Ascending aorta (tissue), 2 donors: ENCODE measurements at places on chromosomes 13 and 19.

- DNase-seq, result no peak
These were observed 14.7 kb downstream of the MAG start for GRCh38 chr19:35306473-35307246.

DNA sequence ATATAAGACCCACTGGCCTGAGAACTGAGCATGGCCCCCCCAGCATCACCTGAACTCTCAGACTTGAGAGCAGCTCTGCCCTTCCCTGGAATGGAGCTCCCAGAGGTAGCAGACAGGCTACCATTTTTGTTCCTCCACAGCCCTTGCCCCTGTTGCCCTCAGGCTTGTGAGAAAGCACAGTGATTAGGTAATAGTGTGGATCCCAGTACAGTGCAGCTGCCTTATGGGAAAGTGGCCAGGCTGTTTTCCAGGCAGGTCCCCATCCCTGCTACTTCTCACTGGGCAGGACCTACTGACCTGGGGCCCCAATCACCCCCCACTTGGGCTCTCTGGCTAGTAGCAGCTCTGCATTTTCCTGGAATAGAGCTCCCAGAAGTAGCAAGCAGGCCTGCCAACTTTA, 834.0 kb downstream of the DACH1 start:
- DNase-seq, result no peak

GRCh38 chr19:1163934-1164683, 10.0 kb downstream of the SBNO2 start:
- no peak for DNase-seq

GRCh38 chr13:23560571-23561089, 9.6 kb upstream of the TNFRSF19 start:
- DNase-seq, result no peak

- no peak for DNase-seq
These were observed 20.1 kb downstream of the ZNF627 start for GRCh38 chr19:11617180-11618062.

DNA sequence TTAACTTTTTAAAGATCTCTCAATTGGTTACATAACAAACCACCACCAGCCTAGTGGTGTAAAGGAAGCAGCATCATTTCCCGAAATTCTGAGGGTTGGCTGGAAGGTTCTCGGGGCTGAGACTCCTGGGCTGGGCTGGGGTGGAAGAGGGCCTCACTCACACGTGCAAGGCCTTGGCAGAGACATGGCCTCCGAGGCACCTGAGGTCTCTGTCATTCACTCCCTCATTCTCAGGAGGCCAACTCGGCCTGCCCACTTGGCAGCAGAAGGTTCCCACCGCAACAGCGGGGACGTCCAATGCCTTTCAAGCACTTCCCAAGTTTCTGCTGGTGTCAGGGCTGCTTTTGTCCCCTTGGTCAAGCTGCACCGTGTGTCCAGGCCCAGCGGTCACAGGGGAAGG, 18.6 kb upstream of the RASA3 start:
- DNase-seq, result no peak

DNA sequence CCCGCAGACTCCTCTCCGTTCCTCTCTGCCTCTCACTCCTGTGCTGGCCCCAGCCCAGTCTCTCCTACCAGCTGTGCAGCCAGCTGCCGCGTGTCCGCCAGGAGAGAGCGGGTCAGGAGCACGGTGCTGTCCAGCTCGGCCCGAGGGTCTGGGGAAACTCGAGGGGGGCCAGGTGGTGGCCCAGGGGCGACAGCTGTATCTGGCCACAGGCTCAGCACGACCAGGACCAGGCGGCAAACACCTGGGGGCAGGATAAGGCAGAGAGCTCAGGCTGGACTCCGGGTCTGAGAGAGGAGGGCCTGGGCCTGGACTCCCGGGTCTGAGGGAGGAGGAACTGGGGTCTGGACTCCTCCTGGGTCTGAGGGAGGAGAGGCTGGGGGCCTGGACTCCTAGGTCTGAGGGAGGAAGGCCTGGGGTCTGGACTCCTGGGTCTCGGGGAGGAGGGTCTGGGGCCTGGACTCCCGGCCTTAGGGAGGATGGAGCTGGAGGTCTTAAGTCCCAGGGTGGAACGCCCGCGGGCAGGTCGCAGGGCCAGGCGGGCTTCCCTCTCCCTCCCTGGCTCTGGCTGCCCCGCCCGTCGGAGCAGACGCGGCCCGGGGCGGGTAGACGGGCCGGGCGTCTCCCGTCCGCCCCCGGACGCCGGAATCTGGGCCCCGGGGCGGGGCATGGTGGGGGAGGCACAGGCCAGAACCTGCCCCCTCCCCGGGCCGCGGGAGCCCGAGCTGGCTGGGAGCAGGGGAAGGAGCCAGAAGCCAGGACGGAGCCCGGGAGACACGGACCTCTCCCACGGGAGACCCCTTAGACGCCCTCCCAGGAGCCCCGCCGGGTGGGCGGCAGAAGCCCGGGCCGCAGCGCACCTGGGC, 1.3 kb downstream of the IL11 start:
- DNase-seq, result no peak

- DNase-seq, result no peak
These were observed 424.5 kb downstream of the PCDH9 start for GRCh38 chr13:66805657-66806056.

DNA sequence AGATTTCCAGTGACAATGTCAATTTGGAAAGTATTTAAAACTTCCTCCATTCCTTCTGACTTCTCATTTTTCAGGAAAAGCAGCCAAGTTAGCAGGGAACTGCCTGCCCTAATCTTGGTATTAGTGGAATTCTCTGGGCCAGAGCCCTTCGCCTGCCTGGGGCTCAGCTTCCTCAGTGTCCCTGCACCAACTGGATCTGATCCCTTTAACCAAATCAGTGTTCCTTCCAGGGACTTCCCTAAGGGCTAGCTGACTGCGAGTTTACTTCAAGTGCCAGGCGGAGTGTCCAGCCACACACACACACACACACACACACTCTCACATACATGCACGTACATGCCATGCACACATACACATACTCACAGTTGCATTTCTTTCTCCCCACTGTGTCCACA, 20.0 kb downstream of the RAB20 start:
- no peak for DNase-seq

DNA sequence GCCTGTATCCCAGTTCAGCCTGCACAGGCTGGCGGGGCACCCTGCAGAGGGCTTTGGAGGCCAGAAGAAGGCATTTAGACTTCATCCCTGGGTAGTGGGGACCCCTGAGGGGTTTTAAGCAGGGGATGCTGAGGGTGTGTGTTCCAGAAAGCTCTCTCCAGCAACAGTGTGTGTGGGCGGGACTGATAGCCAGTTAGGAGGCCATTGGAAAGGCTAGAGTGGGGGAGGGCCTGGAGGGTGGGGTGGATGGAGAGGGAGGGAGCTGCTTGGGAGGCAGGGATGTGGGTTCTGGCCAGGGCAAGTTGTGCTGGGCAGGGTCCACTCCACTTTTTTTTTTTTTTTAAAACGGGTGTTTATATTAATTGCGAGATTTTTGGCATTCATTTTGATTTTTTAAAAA, 28.3 kb downstream of the LYL1 start:
- DNase-seq, result no peak

- DNase-seq, result no peak
These were observed 1674.2 kb downstream of the PCDH9 start for GRCh38 chr13:65555962-65556361.

- no peak for DNase-seq
These were observed 22.4 kb upstream of the C13orf46 start for GRCh38 chr13:113996081-113996911.

DNA sequence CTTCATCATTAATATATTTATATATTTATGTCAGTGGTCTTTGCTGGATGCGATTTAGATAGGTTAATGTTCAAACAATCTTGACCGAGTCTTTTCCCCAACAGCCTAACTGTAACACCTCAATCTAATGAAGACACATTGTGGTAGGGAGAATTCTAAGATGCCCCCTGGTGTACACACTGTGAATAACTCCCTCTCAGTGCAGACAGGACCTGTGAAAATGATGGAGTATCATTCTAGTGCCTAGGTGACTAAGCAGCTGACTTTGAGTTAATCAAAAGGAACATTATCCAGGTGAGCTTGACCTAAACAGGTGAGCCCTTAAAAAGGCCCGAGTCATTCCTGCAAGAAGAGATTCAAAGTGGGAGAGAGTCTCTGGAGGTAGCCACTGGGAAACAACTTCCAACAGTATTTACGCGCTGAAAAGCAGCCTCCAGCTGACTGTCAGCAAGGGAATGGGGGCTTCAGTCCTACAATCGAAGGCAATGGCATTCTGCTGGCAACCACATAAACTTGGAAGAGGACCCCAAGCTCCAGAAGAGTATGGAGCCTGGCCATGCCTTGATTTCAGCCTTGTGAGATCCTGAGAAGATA, 28.0 kb upstream of the KBTBD7 start:
- DNase-seq, result peak; percentile 68

DNA sequence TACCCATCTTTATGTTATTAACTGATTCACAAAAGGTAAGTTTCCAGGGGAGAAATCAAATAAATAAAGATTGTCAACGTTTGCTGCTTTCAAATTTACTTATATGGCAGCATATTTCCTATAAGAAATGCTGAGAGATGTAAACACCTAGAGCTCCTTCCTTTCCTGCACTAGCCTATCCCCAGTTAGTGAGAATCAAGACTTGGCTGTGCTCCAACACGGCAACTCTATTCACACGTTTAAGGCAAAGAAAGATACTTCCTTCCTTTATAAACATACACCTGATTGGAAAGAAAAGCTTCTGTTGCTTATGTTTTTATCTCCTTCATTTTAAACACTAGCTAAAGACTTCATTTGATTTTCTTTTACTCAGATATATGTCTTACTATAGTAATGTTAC, 107.0 kb downstream of the PCDH9 start:
- DNase-seq, result no peak

DNA sequence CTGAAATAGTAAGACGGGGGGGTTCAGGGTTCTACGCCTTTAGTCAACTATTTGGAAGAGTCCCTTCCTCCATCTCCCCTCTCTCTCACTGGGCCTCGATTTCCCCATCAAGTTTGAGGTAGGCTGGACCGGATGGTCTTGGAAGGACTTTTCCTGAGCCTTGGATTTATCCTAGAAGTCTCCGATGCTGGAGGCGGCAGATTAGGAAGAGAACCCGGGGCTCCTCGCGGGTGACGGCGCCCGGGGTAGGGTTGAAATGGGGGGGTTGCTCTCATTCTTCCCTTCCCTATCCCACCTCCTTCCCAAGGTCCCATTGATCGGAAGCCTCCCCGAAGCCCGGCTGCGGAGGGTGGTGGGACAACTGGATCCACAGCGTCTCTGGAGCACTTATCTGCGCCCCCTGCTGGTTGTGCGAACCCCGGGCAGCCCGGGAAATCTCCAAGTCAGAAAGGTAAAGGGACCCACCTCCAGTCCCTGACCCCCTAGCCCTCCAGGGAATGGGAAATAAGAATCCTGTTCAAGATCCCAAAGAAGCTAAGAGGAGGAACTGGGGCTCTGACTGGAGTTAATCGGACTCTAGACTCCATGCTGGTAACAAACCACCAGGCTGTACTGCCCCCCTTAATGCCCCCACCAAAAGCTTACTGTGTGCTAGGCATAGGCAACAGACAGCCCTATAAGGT, 781 bp downstream of the QPCTL start:
- DNase-seq, result no peak

DNA sequence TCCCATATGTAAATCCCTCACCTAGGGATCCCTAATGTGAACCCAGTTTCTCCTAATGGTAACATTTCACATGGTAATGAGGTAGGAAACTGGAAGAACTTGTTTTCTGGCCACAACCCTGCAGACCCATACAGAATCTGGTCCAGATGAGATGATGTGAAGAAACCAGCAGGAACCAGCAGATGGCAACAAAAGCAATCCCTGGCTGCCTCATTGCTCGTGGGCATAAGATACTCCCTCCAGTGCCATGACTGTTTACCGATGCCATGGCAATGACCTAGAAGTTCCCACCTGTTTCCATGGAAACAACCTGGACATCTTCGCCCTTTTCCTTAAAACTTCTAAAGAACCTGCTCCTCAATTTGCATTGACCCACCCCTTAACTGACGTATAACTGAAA, 1.4 kb upstream of the CD209 start:
- DNase-seq, result no peak

DNA sequence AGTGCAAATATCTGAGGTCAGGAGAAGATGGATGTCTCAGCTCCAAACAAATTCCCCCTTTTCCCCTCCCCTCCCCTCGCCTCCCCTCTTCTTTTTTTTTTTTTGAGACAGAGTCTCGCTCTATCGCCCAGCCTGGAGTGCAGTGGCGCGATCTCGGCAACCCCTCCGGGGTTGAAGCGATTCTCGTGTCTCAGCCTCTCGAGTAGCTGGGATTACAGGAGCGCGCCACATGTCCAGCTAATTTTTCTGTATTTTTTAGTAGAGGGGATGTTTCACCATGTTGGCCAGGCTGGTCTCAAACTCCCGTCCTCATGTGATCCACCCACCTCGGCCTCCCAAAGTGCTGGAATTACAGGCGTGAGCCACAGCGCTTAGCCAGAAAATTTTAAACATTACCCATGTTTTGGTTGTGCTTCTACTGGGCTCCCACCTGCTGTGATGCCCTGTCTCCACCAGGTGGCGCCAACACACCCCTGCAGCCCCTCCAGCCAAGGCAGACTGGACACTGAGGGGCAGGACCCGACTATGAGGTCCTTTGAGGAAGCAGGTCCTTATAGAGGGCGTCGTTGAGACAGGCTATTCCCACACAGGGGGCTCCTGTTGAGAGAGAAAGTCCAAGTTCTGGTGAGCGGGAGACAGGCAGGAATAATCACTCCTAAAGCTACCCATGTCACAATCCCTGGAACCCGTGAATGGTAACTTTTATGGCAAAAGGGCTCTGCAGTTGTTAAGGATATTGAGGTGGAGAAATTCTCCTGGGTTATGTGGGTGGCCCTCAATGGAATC, 6.3 kb downstream of the ERICH4 start:
- no peak for DNase-seq

- no peak for DNase-seq
These were observed 292.4 kb downstream of the EFNB2 start for GRCh38 chr13:106243011-106243565.

- no peak for DNase-seq
These were observed 709 bp downstream of the ATP8A2 start for GRCh38 chr13:25372284-25373081.

DNA sequence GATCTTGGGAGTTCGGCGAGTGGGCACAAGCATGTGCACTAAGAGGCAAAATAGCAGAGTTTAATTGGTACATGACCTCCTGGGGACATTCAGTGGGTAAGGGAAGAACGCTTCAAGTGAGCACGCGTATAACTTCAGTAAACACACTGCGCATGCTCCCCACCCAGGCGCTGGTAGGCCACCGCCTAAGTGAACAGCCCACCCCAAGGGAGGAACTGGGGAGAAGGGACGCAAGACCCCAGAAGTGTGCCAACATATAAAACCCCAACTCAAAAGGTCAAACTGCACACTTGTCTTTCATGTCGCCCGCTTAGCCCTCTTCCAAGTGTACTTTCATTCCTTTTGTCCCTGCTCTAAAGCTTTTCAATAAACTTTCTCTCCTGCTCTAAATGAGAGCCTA, 10.5 kb upstream of the NTN5 start:
- DNase-seq, result no peak

- no peak for DNase-seq
These were observed 3.8 kb downstream of the MED26 start for GRCh38 chr19:16624236-16624635.

- DNase-seq, result no peak
These were observed 20.4 kb upstream of the OBI1 start for GRCh38 chr13:78679329-78679728.
